ENCODE measurements at places on chromosomes 6 and 20.

DNA sequence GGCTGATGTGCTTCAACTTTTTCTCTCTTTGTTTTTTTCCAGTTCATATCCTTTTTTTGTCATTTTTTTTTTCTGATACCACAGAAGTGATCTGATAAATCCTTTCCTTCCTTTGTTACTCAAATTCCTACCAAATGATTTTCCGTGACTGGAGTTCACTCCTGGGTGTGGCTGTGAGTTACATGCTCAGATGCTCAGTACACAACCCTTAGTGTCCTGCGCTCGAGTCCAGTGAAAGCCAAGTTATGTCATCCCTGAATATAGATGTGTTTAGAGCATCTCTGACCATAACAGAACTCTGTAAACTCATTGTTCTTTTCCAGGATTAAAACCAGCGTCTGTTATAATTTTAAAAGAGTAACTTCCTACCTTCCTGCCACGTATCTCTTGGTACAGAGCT is 147.2 kb upstream of the AKAP12 start:
- DNase-seq = no peak

DNA sequence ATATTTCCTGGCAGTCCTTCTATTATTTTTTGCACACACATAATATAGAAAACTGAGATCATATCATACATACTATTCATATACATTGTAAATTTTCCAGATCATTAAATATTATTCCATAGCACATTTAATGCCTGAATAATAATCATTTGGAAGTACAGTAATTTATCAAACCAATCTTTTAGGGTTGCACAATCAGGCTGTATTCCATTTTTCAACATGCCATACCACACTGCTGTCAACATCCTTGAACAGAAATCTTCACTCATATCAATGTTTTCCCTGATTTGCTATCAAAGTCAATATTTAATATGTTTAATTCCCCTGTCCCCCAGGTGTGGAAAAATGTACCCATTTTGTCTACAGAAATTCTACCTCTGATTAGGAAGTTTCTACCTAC is 122.7 kb upstream of the ADGRF1 start:
- DNase-seq = no peak

- no peak for DNase-seq
Measured at GRCh38 chr20:416950-417800, 9.1 kb downstream of the RBCK1 start.

GRCh38 chr20:25048519-25048952 is 9.4 kb downstream of the ACSS1 start:
- no peak for DNase-seq

DNA sequence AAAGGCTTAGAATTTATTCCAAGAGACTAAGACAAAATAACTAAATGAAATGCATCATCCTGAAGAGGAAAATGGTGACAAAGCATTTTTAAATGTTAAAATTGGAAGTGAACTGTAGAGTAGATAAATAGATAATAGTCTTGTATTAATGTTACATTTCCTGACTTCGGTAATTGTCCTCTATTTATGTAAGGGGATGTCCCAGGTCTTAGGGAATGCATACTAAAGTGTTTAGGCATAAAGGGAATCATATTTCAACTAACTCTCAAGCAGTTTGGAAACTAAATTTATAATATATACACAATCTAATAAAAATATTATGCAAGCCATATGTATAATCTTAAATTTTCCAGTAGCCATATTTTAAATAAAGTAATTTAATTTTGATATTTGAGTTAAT is 159.3 kb downstream of the WDR27 start:
- DNase-seq = no peak

Data from stimulated activated CD8-positive, alpha-beta memory T cell treated with anti-CD3 and anti-CD28 coated beads, Interleukin-15, amount 100 ng/mL, for 48 hours (primary cell).